ENCODE measurements at places on chromosomes 4 and X. TPM values are rescaled to one million over a fixed set of nuclear protein-coding genes. Genes with fewer than 3 reads are reported as not detected.

- peak overlapping the region; percentile 77 for H3K4me3 ChIP-seq
- H3K36me3 ChIP-seq, result peaks cover 24% of the 10 kb centered on the region
- peak overlapping the region; percentile 99 for H3K27ac ChIP-seq
- no peaks in the 10 kb centered on the region for H3K27me3 ChIP-seq
These were observed 58.5 kb downstream of the TSC22D3 start for GRCh38 chrX:107716816-107717700.

DNA sequence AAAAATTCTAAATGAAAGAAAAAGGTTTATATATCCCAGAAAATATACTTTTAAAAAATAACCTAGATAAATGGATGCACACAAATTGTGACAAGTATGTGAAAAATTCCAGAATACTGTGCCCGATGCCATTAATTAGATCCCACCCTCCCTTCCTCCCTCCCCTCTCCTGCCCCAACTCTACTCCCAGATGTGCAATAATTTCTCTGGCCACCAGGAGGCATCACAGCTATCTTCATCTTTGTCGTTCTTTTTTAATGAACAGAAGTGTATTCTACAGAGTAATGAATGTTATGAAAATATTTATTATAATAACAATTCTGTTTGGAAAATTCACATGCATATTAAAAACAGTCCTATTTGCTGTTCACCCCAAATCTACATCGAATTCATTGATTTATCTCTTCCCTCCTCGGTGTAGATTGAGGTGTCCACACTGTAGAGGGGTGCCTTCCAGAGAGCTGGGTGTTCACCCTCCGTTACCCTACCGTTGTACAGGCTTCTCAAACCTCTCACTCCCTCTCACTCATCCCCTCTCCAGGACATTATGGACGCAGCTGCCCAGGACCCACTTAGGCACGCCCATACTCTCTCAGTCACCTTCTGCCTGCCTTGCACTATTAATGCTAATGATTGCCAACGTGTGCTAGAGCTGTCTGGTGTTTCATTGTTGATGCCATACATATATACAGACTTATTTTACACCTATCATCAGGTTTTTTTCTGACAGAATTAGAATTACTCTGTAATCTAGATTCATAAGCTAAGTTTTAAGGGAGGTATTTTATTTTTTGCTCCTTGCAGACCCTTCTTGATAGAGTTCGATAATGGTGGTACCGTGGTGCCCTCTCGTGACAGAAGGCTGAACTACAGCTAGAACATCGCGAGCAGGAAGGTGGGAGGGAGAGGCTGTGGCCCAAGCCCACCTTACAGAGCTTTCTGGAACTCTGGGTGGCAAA lies 14.1 kb downstream of the RAB40AL start:
- peak; percentile 28 for DNase-seq
- H3K27ac ChIP-seq, result no peak overlapping the region
- no peaks in the 10 kb centered on the region for H3K36me3 ChIP-seq

DNA sequence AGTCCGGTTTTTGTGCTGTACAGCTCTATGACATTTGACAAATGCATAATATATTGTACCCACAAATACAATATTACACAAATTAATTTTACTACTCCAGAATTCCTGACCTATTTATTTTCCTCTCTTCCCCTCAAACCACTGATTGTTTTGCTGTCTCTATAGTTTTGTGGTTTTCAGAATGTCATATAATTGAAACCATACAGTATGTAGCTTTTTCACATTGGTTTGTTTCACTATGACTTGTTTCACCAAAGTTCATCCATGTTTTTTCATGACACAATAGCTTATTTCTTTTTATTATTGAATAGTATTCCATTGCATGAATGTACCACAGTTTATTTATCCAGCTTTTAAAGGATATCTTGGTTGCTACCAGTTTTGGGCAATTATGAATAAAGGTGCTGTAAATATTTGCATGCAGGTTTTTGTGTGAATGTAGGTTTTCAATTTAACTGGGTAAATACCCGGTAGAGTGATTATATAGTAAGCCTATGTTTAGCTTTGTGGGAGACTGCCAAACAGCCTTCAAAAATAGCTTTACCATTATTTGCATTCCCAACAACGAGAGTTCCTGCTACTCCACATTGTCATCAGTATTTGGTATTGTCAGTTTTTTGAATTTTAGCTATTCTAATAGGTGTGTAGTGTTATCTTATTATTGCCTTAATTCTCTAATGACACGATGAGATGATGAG lies 25.9 kb downstream of the RNF175 start:
- H3K36me3 ChIP-seq, result no peaks in the 10 kb centered on the region
- no peaks in the 10 kb centered on the region for H3K27me3 ChIP-seq
- no peaks in the 10 kb centered on the region for H3K4me1 ChIP-seq
- no peak overlapping the region for H3K4me3 ChIP-seq
- no peak for DNase-seq
- H3K27ac ChIP-seq, result no peak overlapping the region

DNA sequence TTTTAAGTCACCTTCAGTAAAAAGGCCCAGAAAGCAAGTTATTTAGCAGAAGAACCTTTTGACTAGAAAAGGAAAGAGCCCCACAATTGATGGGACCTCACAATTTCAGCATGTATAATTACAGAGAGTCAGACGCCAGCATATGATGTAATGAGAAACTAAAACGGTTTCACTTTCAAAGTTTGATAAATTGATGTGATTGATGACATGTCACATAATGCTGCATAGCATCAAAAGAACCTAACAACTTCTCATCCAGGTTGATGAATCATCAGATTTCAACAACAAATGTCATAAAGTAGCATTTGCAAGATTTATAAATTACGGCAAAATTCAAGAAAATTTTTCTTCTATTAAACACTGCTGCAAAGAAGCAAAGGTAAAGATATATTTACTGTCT lies 3.9 kb upstream of the GAR1 start:
- no peaks in the 10 kb centered on the region for H3K36me3 ChIP-seq
- H3K27me3 ChIP-seq, result no peaks in the 10 kb centered on the region
- peaks cover 10% of the 10 kb centered on the region for H3K4me1 ChIP-seq
- no peak for DNase-seq
- H3K4me3 ChIP-seq, result no peak overlapping the region
- no peak overlapping the region for H3K27ac ChIP-seq

- DNase-seq, result no peak
- H3K27ac ChIP-seq, result no peak overlapping the region
- H3K36me3 ChIP-seq, result no peaks in the 10 kb centered on the region
- H3K27me3 ChIP-seq, result no peaks in the 10 kb centered on the region
- H3K4me3 ChIP-seq, result no peak overlapping the region
These were observed 5.3 kb upstream of the POU4F2 start for GRCh38 chr4:146633471-146633800.

- H3K4me3 ChIP-seq, result no peak overlapping the region
- H3K27me3 ChIP-seq, result no peaks in the 10 kb centered on the region
- H3K36me3 ChIP-seq, result no peaks in the 10 kb centered on the region
- H3K4me1 ChIP-seq, result no peaks in the 10 kb centered on the region
- H3K27ac ChIP-seq, result no peak overlapping the region
- no peak for DNase-seq
These were observed 347.4 kb upstream of the FGF13 start for GRCh38 chrX:139058831-139059495.

STAG2 gene
- total RNA-seq, result 116 TPM
